ENCODE measurements at places on chromosomes 12 and 14. TPM values are rescaled to one million over a fixed set of nuclear protein-coding genes. Genes with fewer than 3 reads are reported as not detected.

DNA sequence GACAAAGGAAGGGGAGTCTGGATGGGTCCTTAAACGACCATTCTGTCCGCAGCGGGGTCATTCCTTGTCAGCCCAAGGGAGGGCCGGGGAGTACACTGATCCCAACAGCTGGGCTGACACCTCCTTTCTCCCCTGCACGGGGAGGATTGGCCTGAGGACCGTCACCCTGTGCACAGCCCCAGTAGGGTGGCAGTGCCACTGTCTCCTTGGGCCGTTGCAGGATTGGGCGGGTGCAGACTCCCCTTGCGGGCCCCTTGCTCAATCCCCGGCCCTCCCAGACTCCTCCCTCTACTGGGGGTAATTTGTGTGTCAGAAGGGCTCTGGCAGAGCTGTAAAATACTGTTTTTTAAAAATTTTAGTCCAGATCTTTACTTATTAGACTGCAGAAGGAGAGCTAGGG lies 12.6 kb upstream of the AMN start:
- DNase-seq: no peak

The TMEM119 gene
- not detected for total RNA-seq

GRCh38 chr12:103780093-103780440 lies 61.0 kb downstream of the NT5DC3 start:
- DNase-seq: no peak

DNA sequence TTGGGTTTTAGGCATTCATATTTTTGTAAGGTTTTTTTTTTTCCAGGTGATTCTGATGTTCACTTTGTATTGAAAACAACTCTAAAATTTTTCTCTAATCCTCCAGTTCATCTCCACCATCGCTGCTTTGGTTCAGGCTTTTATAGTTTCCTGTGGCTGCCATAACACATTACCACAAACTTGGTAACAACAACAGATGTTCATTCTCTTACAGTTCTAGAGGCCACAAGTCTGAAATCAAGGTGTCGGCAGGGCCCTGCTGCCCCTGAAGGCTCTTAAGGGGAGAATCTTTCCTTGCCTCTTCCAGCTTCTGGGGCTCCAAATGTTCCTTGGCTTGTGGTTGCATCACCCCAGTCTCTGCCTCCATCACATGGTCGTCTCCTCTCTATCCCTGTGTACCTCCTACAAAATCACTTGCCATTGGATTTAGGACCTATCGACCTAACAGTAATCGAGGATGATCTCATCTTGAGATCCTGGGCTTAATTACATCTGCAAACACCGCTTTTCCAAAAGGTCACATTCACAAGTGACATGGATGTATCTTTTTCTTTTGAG lies 55.2 kb downstream of the PELI2 start:
- no peak for DNase-seq

- no peak for DNase-seq
These were observed 6.4 kb downstream of the DDHD1 start for GRCh38 chr14:53146739-53147138.

DNA sequence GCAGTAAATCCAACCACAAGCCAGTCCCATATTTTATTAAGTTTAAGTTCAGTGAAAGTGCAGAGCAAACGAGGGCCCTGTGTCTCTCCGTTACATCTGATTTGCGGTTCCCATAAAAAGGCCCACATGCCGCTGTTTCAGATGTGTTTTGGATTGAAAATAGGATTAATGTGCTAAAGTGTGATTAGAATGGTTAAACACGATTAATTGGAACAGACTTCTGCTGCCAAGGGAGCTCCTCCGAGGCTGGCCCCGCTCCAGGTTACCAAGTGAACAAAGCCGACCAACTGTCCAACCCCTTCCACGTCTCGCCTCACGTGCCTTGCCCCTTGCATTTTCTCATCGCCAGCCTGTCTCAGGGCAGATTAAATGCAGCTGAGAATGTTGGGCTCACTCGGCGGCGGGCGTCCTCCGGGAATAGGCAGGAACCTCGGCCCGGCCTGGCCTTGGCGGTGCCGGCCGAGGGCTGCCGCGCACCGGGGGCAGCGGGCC lies 166.5 kb upstream of the GSC start:
- no peak for DNase-seq

The RNF212B gene
- not detected for total RNA-seq

- DNase-seq: no peak
These were observed 9.8 kb upstream of the CLECL1 start for GRCh38 chr12:9742661-9743060.

DNA sequence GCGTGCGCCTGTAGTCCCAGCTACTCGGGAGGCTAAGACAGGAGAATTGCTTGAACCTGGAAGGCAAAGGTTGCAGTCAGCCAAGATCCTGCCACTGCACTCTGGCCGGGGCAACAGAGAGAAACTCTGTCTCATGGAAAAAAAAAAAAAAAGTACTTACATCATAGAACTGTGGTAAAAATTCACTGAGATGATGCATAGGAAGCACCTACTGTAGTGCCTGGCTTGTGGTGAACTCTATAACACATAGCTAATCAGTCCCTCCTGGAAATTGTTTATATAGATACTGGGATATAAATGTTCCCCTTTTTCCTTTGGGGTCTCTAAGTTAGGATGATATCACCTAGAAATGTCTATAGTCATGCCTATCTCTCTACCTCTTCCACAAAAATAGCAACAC lies 89.7 kb upstream of the CPM start:
- DNase-seq: no peak

DNA sequence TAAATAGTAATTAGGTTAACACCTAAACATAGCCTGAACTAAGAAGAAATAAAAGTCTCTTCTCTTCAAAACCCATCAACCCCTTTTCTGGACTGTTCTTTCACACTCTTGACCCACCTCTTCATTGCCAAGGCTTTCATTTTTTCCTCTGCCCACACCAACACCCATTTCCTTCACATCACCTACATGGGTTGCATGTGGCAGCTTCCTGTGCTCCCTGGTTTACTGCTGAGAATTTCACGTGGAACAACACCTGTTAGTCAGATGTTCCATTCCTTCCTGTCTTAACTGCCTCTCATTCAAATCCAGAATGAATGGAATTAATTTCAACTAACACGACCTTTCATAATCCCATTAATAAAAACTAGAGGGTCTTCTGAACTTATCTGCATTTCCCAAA lies 157.3 kb downstream of the BCAT1 start:
- DNase-seq: no peak

The DPPA3 gene
- total RNA-seq: not detected

The DNAJC22 gene
- total RNA-seq: 8.2 TPM

The CCDC38 gene
- total RNA-seq: not detected

GRCh38 chr12:19482551-19483109 lies 43.3 kb downstream of the AEBP2 start:
- DNase-seq: no peak

DNA sequence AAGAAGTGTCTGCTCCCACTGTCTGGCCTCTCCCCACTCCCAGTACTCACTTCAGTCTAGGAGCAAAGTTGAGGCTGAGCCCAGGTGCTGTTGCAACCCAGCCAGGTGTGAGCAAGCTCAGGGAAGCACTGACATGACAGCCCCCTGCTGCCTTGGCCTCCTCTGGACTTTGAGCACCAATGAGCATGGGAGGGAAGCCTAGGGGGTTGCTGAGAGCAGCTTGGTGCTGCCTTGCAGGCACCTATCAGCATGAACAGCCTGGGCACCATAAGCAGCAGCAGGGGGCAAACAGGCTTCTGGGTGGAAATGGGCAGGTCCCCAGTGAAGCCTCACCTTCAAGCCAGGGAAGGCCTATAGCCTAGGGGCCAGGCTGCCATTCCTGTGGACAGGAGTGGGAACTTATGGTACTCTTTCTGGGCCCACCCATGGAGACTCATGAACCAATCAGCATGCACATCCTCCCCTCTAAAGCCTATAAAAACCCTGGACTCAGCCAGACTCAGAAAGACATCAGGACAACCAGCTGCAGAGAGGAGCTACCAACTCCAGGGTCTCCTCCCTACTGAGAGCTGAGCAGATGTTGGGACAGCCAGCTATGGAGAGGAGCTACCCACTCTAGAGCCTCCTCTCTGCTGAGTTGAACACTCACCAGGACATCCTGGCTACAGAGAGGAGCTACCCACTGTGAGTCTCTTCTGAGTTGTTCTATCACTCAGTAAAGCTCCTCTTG lies 49.3 kb downstream of the EGLN3 start:
- no peak for DNase-seq

- DNase-seq: peak; percentile 71
These were observed 87.2 kb upstream of the FGD4 start for GRCh38 chr12:32312049-32312670.

The LRRC10 gene
- not detected for total RNA-seq

The AVPR1A gene
- total RNA-seq: not detected

DNA sequence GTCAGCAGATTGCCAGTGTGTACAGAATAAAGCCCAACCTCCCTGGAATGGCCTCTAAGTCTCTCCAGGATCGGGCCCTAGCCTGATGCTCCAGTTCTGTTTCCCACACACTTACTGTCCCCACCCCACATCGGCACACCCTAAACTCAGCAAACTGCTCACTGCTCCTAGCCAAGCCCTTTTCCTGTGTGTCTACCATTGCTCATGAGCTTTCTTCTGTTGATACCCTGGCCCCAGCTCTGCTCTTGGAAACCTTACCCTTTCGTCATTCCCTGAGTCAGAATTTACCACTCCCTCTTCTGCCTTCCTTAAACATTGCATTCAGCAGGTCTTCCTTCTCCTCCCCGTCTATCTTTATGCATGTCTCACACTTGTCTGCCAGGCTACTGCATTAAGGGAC lies 158.9 kb downstream of the TMX1 start:
- no peak for DNase-seq

- DNase-seq: no peak
These were observed 229.7 kb upstream of the NPAS3 start for GRCh38 chr14:32709027-32709426.

The TIGAR gene
- 4.6 TPM for total RNA-seq

DNA sequence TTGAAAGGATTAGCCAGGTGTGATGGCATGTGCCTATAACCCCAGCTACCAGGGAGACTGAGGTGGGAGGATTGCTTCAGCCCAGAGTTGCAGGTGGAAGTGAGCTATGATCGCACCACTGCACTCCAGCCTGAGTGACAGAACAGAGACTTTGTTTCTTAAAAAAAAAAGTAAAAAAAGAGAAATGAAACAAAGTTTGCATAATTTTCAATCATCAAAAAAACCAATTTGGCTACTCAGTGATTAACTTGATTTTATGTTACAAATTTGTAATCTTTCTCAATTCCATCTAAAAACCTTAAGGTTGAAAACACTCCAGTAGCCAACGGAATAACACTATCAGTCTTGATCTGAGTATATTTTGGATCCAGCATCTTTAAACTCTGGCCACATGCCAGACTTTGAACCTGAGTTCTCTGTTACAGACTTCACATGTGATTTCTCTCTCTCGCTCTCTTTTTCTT lies 12.6 kb upstream of the DENND5B start:
- no peak for DNase-seq

GRCh38 chr12:31562594-31563328 lies 28.2 kb downstream of the DENND5B start:
- no peak for DNase-seq

DNA sequence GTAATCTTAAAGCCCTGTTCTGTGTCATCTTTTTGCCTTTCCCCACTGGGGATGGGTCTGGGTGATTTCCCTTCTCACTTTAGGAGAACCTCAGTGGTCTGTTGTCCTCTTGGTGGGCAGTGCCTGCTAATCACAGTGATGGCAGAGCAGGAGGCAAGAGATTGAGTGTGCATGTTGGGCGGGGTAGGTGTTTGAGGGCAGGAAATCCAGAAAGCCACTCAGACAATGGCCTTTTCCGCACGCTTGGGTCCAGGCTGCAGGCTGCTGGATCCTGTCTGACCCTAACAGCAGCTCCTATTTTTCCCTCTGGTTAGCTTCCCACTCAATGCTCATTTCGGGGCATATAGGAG lies 13.7 kb upstream of the ITGA5 start:
- DNase-seq: no peak

DNA sequence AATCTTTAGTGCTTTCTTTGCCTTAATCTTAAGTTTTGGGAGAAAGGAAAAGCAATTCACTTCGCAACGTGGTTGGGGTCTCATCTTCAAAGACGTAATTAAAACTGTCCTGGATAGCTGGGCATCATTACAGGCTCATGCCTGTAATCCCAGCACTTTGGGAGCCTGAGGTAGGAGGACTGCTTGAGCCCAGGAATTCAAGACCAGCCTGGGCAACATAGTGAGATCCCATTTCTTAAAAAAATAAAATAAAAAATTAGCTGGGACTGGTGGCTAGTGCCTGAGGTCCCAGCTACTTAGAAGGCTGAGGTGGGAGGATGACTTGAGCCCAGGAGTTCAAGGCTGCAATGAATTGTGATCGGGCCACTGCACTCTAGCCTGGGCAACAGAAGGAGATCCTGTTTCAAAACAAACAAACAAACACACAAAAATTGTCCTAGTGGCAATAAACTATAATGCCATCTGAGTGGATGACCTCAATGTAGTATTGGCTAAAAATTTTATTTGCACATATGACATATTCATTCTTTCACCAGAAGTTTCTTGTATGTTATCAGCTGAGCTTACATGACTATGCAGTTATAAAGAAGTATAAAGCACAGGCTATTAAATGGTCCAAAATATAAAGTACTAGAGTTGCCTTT lies 1.6 kb upstream of the MNAT1 start:
- DNase-seq: no peak

DNA sequence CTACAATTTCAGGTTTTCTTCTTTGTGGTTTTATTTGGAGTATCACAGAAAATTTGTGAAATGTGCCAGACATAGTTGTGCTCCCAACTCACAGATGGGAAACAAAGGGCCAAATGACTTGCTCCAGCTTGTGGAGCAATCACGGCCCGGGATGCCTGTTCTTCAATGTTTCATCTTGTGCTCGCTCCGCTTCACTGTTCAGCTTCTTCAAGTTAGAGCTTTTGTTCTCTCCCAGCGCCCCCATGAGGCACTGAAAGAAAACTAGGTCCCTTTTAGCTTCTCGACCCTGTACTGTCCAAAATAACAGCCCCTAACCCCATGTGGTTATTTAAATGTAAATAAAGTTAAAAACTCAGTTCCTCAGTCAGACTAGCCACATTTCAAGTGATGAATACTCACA lies 187.9 kb upstream of the STXBP6 start:
- DNase-seq: peak; percentile 26

The PTPRQ gene
- total RNA-seq: not detected

The MYF6 gene
- total RNA-seq: not detected

The NANOG gene
- total RNA-seq: not detected

GRCh38 chr14:61977217-61977616 lies 215.0 kb downstream of the SNAPC1 start:
- no peak for DNase-seq

- DNase-seq: no peak
These were observed 11.8 kb upstream of the NUAK1 start for GRCh38 chr12:106150555-106150954.

GRCh38 chr12:58750484-58750883 lies 169.8 kb downstream of the LRIG3 start:
- DNase-seq: no peak

GRCh38 chr12:109561711-109562030 lies 11.6 kb downstream of the MMAB start:
- DNase-seq: no peak

GRCh38 chr12:86170051-86170450 lies 86.1 kb downstream of the MGAT4C start:
- no peak for DNase-seq

DNA sequence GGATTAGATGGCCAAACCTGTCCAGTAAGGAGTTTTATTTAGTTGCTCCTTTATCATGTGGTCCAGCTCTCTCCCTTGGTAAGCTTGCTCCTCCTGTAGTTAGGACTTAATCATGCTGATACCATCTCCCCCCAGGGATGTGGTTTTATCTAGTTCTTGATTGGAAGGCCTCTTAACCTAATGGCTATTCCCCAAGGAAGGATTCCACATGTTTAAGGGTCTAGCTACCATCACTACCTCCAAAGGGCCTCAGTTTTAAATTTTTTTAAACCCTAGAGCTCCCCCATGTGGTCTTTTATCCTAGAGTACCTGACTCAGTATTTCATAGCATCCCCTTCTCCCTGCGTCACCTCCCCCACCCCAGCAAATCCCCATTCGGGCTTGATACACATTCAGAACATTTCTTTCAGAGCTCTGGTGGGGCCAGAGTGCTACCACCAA lies 22.5 kb downstream of the MAP3K12 start:
- peak; percentile 48 for DNase-seq
